ENCODE measurements at places on chromosomes 1 and 21.

GRCh38 chr1:208928349-208929010 is 655.0 kb upstream of the CAMK1G start:
- DNase-seq, result no peak

- no peak for DNase-seq
Observed at GRCh38 chr21:45401916-45402900, 2.8 kb upstream of the COL18A1 start.

- DNase-seq, result no peak
Observed at GRCh38 chr1:234397732-234398131, 24.5 kb downstream of the COA6 start.

- DNase-seq, result no peak
Observed at GRCh38 chr1:2233468-2233867, 5.3 kb downstream of the SKI start.

- no peak for DNase-seq
Observed at GRCh38 chr1:245245021-245245667, 90.4 kb downstream of the KIF26B start.

- DNase-seq, result peak; percentile 78
Observed at GRCh38 chr1:109959974-109960744, 24.4 kb upstream of the AHCYL1 start.

- peak; percentile 16 for DNase-seq
Observed at GRCh38 chr1:29123053-29123886, 433 bp downstream of the TMEM200B start.

DNA sequence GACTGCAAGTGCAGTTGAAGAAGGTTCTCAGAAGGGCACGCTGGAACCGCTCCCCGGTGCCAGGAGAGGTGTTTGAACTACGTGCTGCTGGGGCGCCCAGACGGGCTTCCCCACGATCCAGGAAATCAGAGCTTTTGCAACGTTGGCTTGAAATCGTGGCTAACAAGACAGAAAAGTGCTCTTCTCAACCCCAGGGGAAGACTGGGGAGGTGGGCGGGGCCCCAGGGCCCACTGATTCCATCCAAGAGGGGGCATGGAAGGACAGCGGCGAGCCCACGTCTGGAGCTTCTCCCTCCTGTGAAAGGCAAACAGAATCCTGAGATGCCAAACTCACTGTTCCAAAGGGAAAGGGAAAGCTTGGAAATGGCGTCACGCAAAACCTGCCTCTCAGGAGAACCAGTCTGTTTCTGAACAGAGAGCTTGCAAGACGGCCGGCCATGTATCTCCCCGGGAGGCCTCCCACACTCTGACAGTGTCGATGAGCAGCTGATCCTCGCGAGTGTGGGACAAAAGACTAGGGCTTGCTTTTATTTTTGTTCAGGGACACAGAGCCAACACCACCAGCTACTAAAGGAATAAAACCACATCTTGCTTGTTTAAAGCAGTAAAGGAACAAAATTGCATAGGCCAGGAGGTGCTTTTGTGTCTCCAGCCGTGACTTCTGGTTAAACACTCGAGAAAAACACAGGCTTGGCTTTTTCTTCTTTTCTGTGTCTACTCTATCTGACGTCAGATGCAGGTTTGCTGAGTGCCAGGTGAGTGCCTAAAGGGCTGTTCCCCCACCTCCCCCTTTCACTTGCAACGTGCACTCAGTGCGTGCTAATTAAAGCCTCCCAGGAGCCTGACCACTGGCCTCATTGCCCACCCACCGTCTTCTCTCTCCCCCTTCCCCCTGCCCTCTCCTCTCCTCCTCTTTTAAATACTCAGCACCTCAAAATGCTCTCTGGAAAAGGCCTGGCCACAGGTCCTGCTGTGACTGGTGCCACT is 41.5 kb downstream of the LRRC3 start:
- no peak for DNase-seq

DNA sequence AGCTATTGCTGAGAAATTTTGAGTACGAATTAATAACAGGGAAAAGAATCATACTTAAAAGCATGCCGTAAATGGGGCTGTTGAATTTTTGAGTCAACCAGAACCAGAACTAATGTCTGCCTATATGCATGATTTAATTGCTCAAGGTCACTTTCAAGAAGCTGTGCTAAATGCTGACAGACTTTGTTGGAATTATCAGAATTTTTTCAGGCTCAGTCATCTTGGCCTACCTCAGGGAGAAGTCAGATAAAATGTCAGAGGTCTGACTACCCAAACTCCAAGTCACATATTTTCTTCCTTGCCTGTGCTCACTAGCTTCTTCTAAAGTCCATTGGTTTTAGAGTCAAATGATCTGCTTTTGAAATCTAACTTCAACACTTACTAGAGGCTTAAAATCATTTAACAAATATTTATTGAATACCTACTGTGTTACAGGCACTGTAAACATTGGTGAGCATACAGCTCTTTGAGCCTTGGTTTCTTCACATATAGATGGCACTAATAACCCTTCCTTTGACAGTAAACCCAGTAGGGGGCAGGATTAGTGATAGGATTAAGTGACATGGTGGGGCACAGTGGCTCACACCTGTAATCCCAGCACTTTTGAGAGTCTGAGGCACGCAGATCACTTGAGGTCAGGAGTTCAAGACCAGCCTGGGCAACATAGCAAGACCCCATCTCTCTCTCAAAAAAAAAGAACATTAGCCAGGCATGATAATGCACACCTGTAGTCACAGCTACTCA is 121.2 kb upstream of the SLC44A3 start:
- DNase-seq, result peak; percentile 63

- DNase-seq, result no peak
Observed at GRCh38 chr1:47934243-47934805, 62.9 kb downstream of the TRABD2B start.

DNA sequence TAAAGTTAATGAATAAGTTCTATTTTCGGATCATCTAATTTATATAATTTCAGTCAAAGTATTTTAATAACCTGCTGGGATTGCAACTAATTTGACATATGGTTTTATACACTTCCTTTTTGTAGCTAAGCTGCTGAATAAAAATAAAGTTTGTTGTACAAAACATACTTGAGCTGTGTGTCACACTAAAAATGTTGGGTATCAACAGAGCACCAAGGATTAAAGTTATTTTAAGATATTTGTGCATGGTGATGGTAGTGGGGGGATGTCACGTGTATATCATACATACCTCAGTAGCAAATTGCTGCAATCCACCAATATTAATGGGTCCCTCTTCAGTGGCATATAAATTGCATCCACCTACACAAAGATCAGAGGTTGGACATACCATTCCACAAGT is 199.6 kb downstream of the DPYD start:
- peak; percentile 43 for DNase-seq

DNA sequence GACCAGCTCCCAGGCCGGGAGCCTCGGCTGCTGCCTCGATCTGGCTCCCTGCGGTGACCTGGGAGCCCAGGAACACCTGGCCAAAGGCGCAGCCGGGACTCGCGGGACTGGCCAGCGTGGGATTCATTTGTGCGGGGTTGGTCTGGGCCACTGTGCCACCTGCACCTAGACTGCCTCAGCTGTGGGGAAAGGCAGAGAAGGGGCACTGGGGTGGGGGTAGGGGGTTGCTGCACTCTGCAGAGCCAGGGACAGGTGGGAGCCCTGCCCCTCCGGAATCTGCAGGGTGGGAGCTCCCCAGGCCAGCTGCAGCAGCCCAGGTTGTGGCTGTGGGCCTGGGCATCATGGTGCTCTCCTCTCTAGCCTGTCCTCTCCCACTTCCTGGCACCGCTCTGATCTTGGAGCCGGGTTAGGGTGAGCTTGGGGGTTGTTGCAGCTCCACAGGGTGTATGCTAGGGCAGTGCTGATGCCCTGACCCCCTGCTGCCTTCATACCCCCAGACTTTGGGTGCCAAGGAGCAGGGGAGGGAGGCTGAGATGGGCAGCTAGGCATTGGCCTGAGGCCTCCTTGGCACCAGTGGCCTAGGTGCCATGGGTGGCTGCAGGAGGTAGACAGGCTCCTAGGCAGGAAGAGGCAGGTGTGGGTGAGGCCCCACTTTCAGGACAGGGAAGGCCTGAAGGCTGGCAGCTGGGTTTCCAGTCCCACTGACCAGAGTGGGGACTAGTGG is 57.5 kb upstream of the ETV3 start:
- no peak for DNase-seq

DNA sequence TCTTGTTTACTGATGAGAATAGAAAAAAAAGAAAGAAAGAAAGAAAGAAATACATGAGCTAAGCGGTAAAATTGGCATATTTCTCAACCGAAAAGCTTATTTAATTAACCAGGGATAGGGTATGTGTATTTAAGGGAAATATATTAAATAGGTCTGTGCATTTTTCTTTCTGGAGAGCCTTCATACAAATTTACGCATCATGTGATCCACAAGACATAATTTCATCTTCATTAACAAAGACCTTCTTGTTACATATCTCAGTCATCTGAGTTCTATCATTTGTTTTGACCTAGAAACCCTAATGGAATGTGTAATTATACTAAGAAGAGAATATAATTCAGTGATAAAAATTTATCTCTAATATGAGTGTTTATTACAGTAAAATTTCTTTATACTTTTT is 37.2 kb downstream of the CFH start:
- no peak for DNase-seq

DNA sequence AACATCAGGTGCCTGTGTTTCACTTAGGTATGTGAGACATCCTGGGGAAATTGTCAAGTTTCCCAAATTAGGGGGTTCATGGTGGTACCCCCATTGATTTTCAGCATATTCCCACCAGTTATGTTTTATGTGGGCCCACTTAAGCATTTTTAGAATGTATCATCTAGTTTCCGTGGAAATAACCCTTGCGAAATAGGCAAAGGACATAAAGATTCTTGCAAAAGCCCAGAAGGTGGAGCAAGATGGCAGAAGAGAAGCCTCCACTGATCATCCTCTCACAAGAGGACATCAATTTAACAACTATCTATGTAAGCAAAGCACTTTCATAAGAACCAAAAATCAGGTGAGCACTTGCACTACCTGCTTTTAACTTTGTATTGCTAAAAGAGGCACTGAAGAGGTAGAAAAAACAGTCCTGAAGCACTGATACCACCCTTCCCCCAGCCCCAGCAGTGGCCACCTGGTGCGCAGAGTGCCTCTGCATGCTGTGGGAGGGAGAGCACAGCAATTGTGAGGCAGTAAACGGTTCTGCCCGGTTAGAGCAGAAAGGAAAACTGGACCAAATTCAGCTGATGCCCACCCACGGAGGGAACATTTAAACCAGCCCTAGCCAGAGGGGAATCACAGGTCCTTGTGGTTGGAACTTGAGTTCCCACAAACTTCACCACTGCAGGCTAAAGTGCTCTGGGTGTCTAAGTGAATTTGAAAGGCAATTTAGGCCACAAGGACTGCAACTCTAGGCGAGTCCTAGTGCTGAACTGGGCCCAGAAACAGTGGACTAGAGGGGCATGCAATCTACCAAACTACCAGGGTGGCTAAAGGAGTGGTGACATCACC is 23.2 kb downstream of the MCOLN2 start:
- DNase-seq, result no peak

DNA sequence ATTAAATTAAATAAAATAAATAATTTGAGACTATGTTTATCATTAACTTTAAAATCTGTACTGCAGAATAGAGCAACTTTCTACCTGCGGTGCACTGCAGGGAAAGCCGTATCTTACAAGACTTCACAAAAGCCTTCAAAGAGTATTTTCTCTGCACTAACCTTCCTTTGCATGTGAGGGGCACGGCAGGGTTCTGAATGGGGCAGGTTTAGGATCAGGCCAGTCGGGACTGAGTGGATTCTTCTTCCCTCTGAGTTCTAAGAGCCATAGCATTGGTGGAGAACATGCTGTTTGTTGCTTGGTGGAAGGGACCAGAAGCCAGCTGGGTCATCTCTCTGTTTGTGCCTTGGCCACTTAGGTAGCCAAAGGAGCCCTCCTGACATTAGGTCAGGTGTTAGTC is 55.2 kb upstream of the LGALS8 start:
- no peak for DNase-seq

GRCh38 chr1:93681989-93682412 is 364 bp upstream of the BCAR3 start:
- no peak for DNase-seq

GRCh38 chr21:34907461-34908418 is 141.4 kb downstream of the RUNX1 start:
- DNase-seq, result no peak

GRCh38 chr1:232557502-232558191 is 72.3 kb downstream of the SIPA1L2 start:
- no peak for DNase-seq

- DNase-seq, result peak; percentile 78
Observed at GRCh38 chr1:247331172-247331524, 519 bp downstream of the ZNF496 start.

- DNase-seq, result no peak
Observed at GRCh38 chr1:52629325-52629643, 3.7 kb upstream of the SHISAL2A start.

All from IMR-90 (cell line).